ENCODE measurements at places on chromosomes 4 and X.

DNA sequence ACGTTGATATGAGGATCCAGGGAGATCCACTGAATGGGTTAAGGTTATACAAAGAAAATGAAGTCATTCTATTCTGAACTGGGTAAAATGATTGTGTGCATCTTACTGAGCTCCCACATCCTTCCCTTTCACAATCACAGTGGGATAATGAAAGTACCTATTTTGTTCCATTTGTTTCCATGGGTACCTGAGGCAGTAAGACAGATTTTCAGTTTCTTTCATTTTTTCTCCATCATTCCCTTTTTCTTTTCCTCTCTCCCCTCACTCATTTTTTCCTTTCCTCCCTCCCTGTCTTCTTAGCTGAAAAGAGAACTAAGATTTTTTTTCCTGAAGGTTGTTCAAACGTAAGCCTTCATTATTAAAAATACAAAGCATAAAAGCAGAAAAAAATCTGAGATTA, 4.6 kb downstream of the GRIA2 start:
- no peak for DNase-seq

- DNase-seq, result no peak
These were observed 209.8 kb upstream of the NDST4 start for GRCh38 chr4:115323106-115323707.

DNA sequence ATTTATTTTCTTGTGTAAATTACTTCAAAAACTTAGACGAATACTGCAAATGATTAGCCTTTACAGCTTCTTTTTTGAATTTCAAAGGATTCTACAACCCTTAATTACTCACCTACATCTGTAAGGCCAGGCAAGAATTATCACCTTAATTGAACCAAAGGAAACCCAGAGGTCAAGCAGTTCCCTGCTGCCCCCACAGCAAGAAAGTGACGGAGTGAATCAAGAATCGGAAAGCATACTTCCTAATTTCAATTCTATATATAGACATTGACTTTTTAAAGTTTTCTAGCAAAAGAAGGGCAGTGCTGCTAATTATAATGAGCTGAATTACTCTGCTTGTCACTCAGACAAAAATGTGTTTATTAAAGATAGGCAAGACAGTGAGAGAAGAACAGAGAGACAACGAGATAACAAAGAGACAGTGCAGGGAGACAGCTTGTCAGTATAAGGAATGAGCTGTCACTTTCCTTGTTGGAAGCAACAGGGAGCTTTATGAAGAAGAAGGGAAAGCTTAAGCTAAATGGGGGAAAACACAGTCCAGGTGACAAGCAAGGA, 47.5 kb upstream of the SPANXN4 start:
- no peak for DNase-seq

GRCh38 chrX:107562482-107562881, 65.8 kb upstream of the PRPS1 start:
- DNase-seq, result no peak

Measured in tibial artery (tissue), 4 donors.